Hematopoietic multipotent progenitor cell treated with erythropoietin and hydrocortisone succinate and interleukin-3 and kit ligand, for 6 days (in vitro differentiated cells): ENCODE measurements at places on chromosomes 1 and 21.

DNA sequence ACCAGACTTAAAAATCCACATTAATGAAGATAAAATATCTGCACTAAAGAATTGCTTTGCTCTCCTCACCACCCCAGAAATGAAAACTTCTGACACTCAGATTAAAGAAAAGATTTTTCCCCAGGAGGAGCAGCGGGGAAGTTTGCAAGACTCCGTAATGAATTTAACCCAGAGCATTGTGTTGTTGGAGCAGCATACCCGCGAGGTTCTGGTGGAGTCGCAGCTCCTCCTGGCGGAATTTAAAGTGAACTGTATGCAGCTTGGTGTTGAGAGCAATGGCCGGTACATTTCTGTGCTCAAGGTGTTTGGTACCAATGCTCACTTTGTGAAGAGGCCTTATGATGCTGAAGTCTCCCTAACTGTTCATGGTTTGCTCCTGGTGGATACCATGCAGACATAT lies 46.4 kb downstream of the VPS13D start:
- DNase-seq: peak; percentile 24

- DNase-seq: peak; percentile 41
Observed at GRCh38 chr1:64194168-64195080, 9.0 kb upstream of the UBE2U start.

- peak; percentile 93 for DNase-seq
Observed at GRCh38 chr1:116569776-116570357, 959 bp downstream of the CD58 start.

- DNase-seq: no peak
Observed at GRCh38 chr1:234969581-234970400, 158.8 kb downstream of the TOMM20 start.

GRCh38 chr1:36740446-36740845 lies 257.7 kb upstream of the CSF3R start:
- no peak for DNase-seq

DNA sequence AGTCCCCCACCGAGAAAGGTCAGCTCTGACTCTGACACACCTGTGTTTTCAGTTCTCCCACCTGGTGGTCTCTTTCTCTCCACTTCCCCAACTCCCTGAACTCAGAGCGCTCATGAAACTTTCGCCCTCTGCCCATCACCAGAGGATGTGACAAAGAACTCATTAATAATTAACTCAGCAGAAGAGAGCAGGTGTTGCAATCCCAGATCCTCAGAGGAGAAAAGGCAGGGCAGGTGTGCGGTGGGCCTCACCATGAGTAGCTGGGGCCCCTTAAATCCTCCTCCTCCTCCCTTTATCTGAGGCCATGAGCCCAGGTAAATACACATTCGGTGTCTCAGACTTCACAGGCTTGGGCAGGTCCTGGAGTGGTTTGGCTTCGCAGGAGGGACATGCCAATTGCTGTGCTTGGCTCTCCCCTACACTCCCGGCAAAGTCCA lies 1.7 kb upstream of the LAMB3 start:
- no peak for DNase-seq

DNA sequence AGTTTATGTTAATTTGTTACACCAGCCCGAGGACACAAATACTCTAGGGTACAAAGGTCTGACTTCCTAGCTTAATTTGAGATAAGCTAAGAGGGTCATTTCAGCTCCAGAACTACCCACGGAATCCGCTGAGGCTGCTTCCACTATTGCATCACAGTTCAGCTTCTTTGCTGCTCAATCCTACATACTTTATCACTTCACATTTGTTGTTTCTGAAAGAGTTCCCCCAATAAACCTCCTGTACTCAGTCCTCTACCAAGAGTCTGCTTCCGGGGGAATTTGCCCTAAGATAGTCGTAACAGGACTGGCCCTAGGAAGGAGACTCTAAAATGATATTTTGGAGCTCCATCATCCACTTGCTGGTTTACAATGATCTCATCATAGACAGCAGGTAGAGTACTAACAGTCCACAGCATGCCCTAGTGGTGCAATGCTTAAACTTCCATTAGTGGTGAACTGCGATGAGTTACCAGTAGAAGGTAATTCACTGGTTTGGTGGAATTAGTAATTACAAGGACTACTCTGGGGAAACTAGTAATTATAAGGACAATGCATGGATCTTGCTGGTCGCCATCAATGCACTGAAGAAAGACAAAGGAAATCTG lies 229.3 kb downstream of the USH2A start:
- no peak for DNase-seq

GRCh38 chr1:23868557-23869016 lies 497 bp upstream of the FUCA1 start:
- peak; percentile 65 for DNase-seq

DNA sequence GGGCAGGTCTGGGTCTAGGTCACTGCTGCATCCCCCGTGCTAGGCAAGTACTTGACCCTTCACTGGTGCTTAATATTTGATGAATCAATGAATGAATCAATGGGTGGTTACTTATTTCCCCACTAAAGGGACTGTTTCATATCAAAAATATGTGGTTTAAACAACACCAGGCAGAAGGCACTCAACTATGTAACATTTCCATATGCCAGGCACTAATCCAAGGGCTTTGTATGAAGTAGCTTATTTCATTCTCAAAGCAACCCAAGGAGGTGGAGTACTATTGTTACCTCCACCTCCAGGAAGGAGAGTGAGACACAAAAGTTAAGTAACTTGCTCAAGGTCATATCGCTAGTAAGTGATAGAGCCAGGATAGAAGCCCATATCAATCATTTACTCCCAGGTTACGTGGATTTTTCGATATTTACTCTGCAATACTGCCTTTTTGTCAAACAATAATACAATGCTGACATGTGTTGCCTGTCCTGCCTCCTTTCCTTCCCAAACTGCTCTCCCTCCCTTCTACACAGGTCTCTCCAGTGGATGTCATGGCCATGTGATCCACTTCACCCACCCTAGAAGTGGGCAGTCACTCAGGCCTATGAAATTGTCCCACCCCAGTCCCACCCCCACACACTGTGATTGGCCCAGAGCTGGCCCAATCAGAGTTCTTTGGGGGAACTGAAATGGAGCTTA lies 142.8 kb downstream of the ETS2 start:
- no peak for DNase-seq

GRCh38 chr1:111882559-111882958 lies 106.9 kb downstream of the KCND3 start:
- no peak for DNase-seq

DNA sequence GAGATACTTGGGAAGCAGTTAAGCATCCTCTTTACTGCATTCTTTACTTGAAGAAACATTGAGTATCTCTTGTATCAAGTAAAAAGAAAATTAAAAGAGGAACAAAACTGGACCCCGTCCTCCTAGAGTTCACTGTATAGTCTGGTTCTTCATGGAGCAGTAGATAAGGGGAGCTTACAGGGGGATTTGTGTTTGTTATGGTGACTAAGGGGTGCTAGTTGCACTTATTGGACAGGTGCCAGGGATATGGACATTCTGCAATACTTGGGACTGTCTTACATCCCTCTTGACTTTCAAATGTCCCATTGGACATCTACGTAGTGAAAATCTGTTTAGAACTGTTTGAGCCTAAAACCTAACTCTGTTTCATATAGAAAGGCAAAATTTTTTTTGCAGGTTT lies 67.2 kb downstream of the ALG14 start:
- peak; percentile 17 for DNase-seq

DNA sequence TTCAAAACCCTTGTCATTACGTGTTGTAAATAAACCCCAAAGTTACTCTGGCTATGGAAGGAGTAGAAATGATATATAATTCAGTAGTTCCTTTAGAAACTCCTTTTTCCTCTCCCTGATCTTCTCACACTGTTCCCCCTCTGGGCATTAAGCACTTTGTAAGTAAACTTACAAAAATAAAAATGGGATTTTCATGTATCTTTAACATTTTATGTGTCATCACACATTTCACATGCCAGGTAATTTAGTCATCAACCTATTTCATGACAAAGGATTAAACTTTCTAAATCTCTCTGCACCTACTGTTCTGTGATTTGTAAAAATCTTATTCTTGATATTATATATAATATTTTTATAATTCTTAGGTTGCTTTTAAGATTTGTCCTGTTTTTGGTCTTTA lies 176.9 kb downstream of the NEK7 start:
- no peak for DNase-seq

- peak; percentile 52 for DNase-seq
Observed at GRCh38 chr21:42010507-42011495, 641 bp upstream of the ZBTB21 start.

GRCh38 chr21:28179136-28179535 lies 813.5 kb downstream of the LTN1 start:
- DNase-seq: no peak

DNA sequence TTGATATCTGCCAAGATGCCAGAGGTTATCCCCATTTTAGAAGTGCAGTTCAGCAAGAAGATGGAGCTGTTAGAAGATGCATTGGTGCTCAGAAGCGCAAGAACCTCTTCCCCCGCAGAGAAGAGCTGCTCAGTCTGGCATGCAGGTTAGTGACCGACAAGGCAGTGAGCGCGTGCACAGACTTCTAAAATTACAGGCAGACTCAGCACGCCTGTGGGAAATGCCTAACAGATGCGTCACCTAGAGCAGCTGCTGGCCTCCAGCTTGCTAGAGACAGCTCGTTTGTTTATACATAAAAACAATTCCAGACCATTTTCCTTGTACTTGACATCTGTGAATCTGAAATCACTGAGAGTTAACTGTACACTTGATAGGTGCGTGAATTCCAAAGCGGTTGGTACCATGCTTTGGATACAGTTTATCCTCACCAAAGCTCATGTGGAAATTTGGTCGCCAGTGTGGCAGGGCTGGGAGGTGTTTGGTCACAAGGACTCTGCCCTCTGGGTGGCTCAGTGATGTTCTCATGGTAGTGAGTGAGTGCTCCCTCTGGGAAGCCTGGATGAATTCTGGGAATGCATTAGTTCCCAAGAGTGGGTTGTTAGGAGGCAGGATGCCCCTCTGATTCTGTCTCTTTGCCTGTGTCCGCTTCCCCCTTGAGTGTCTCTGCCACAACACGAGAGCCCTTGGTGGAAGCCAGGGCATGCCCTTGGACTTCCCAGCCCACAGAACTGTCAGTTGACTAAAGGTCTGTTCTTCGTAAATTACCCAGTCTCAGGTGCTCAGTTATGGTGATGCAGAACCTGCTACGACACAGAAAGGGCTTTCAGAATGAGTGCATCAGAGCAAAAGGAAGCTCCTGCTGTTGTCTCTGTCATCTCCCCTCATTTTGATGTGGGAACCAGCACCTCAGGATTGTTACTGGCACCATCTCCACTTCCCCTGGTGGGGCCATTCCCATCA lies 24.4 kb downstream of the SNAP47 start:
- no peak for DNase-seq

- DNase-seq: no peak
Observed at GRCh38 chr1:34176830-34177603, at the start of gene C1orf94. Gene C1orf94, plus strand, starts transcription at chr1:34176907. Its CDS starts 883 bp downstream, at chr1:34177790.

DNA sequence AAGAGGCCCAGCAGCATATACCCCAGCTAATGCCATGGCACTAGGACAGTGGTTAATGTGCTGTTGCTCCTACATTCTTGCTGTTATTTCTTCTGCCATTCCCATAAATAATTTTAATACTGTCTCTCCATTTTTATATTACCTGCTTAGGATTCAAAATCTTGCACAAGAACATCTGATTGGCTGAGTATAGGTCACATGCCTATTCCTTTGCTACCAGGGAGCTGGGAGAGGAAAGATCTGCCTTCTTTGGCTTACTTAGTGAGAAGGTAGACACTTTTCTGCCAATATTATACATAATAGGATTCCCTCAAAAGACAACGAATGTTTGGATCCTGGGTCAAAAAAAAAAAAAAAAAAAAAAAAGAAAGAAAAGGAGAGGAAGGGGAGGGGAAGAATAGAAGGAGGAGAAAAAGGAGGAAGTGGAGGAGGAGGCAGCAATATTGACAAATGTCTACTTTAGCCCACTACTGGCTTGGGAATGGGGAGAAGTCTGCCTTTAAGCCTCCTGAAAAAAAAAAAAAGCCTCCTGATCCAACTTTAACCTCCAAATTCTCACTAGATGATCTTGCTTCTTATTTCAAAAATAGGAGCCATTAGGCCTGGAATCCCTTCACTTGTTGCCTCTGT lies 134.5 kb upstream of the HNRNPU start:
- DNase-seq: no peak

DNA sequence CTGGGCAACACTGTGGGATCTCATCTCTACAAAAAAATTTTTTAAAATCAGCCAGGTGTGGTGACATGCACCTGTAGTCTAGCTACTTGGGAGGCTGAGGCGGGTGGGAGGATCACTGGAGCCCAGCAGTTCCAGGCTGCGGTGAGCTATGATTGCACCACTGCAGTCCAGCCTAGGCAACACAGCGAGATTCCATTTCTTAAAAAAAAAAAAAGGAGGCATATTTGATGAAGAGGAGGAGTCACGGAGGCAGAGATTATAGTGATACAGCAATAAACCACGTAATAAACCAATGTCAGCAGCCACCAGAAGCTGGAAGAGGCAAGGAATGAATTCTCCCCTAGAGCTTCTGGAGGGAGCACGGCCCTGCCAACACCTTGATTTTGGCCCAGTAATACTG lies 4.0 kb downstream of the LIX1L start:
- no peak for DNase-seq
